ENCODE measurements at places on chromosomes 2 and 18.

DNA sequence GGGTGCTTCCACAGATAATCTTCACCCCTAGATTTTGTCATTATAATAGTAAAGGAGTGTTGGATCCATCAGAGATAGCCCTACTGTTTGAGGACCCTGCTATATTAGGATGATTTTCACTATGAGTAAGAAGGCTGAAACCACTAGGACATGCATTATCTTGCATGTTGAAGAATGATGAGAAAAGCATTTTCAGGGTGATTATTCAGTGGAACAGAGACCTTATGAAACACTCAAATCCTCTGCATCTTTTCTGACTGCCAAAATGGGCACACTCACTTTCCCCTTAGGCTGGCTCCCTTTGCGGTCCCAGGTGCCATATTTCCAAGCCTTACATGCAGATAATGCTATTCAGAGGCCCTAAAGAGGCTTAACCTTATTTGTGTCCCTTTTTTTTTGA is 296.9 kb downstream of the RND3 start:
- DNase-seq = no peak
- H3K27ac ChIP-seq = no peak overlapping the region
- no peaks in the 10 kb centered on the region for H3K36me3 ChIP-seq
- no peaks in the 10 kb centered on the region for H3K4me1 ChIP-seq
- H3K27me3 ChIP-seq = no peaks in the 10 kb centered on the region
- H3K4me3 ChIP-seq = no peak overlapping the region

- no peaks in the 10 kb centered on the region for H3K36me3 ChIP-seq
- DNase-seq = no peak
- H3K4me3 ChIP-seq = no peak overlapping the region
- peaks cover 14% of the 10 kb centered on the region for H3K27me3 ChIP-seq
- peaks cover 4% of the 10 kb centered on the region for H3K4me1 ChIP-seq
These were observed 811.3 kb downstream of the CNTNAP5 start for GRCh38 chr2:124836416-124836815.

DNA sequence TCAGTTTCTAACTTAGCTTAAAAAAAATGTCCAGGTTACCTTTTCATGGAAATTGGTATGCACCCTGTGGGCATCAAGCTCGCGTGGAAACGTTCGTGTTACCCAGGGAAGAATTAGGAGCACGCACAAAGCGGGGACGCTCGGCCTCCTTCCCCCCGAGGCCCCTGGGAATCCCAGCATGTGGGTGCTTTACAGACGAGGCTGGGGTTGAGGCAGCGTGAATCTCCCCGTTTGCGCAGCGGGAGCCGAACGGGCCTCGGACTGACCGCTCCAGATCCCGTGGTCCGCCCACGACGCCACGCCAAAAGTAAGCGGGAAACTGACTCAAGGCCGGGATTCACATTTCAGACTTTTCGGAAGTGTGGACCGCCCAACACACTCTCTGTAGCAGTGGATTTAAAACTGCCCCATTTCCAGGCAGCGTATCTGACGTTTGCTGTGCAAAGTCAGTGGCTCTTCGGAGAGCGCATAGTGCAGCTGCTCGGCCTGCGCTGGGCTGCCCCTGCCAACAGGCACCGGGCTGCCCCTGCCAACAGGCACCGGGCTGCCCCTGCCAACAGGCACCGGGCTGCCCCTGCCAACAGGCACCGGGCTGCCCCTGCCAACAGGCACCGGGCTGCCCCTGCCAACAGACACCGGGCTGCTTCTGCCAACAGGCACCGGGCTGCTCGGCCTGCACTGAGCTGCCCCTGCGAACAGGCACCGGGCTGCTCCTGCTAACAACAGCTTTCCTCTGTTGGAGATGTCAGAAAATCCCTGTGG is 49.7 kb downstream of the SH3YL1 start:
- H3K4me1 ChIP-seq = peaks cover 2% of the 10 kb centered on the region
- no peak overlapping the region for H3K27ac ChIP-seq

DNA sequence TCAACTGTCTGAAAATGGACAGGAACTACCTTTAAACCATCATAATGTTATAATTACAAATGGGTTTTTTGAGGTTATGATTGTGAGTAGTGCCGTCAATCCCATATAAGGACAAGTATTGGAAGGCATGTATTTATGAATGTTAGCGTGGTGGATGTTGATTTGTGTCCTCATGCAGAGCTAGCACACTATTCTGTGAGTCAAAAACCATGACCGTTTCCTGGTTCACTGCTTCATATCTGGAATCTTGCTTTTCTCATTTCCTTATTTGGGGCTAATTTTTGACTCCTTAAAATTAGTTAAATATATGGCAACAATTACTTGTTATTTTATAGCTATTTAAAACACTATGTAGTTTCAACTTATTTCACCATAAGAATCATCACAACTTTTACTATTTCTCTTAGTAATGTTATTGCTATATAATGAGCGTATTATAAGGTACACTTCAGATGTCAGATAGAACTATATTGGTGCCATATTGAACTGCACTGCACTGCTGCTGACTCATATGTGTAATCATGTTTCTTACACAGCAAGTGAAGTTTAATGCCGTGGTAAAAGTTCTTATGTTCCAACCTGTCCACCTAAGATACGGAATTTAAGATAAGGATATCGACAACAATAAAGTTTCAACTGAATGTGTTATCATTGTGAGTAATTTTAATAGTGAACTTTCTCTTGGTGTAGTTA is 192.8 kb downstream of the PTGR3 start:
- DNase-seq = no peak
- no peak overlapping the region for H3K27ac ChIP-seq
- H3K4me3 ChIP-seq = no peak overlapping the region

DNA sequence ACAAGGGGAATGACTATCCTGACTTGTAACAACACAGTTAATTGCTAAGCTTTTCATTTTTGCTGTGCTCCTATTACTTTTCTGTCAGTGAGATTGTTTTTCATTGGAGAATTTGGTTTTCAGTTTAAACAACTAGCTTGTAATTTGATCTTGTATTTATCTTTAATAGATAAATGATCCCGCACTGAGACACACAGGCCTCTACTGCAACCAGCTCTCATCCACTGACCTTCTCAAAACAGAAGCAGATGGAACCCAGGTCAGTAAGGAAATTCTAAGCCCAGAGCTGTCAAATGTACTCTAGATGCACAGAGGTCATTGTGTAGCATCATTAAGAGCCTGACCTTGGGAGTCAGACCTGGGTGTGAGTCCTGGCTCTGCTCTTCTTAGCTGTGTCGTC is 30.7 kb downstream of the PTRHD1 start:
- no peaks in the 10 kb centered on the region for H3K27me3 ChIP-seq
- DNase-seq = no peak
- H3K4me3 ChIP-seq = no peak overlapping the region
- H3K4me1 ChIP-seq = peaks cover 3% of the 10 kb centered on the region

- peaks cover 11% of the 10 kb centered on the region for H3K27me3 ChIP-seq
- H3K27ac ChIP-seq = no peak overlapping the region
- peaks cover 9% of the 10 kb centered on the region for H3K4me1 ChIP-seq
- no peaks in the 10 kb centered on the region for H3K36me3 ChIP-seq
- no peak for DNase-seq
These were observed 290.5 kb downstream of the CLIP4 start for GRCh38 chr2:29405707-29406106.

DNA sequence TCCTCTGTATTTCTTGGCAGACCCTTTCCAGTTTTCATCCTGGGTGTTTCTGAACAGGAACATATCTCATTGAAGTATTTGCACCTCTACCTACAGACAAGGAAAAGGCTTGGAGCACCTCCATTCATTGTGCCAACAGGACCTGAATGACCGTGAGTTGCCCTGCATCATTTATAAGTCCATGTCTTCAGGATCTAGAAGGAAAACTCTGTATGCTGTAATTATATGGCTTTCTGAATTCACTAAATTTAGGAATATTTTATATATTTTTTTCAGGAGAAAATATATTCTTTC is 402.3 kb upstream of the SLC14A2 start:
- H3K4me3 ChIP-seq = no peak overlapping the region
- DNase-seq = no peak
- H3K4me1 ChIP-seq = peaks cover 14% of the 10 kb centered on the region
- H3K27me3 ChIP-seq = no peaks in the 10 kb centered on the region
- H3K27ac ChIP-seq = no peak overlapping the region

DNA sequence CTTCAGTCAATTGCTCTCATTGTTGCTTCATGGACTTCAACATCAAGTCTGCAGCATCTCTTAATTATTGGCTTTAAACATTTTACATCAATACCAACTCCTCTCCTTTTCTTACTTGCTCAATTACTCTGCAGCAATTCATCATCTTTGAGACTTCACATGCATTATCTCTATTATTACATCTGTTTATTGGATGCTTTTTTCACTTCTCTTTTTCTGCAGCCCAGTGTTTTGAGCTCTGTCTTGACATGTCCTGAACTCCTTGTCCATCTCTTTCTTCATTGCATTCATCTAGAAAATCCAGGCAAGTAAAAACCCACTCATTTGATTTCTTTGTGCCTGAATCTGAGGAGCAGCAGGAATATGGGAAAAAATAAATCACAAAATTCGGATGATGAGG is 647.9 kb downstream of the PLCL1 start:
- H3K27ac ChIP-seq = no peak overlapping the region
- DNase-seq = no peak
- H3K4me1 ChIP-seq = no peaks in the 10 kb centered on the region
- no peaks in the 10 kb centered on the region for H3K36me3 ChIP-seq
- H3K27me3 ChIP-seq = no peaks in the 10 kb centered on the region

- H3K4me3 ChIP-seq = no peak overlapping the region
- peaks cover 33% of the 10 kb centered on the region for H3K27me3 ChIP-seq
- DNase-seq = no peak
- no peak overlapping the region for H3K27ac ChIP-seq
These were observed 92.2 kb upstream of the NCKAP5 start for GRCh38 chr2:133660510-133660909.

GRCh38 chr2:16217291-16217690 is 276.9 kb downstream of the MYCN start:
- H3K27ac ChIP-seq = no peak overlapping the region
- no peaks in the 10 kb centered on the region for H3K36me3 ChIP-seq
- peaks cover 19% of the 10 kb centered on the region for H3K27me3 ChIP-seq
- DNase-seq = no peak

- peaks cover 10% of the 10 kb centered on the region for H3K4me1 ChIP-seq
- no peak overlapping the region for H3K4me3 ChIP-seq
- peaks cover 2% of the 10 kb centered on the region for H3K36me3 ChIP-seq
- DNase-seq = no peak
- H3K27ac ChIP-seq = no peak overlapping the region
These were observed 190.2 kb upstream of the APCDD1 start for GRCh38 chr18:10264260-10264659.

- no peaks in the 10 kb centered on the region for H3K36me3 ChIP-seq
- H3K4me3 ChIP-seq = no peak overlapping the region
- no peak for DNase-seq
- no peaks in the 10 kb centered on the region for H3K4me1 ChIP-seq
- H3K27ac ChIP-seq = no peak overlapping the region
- no peaks in the 10 kb centered on the region for H3K27me3 ChIP-seq
These were observed 556.2 kb upstream of the ZEB2 start for GRCh38 chr2:145076085-145076484.

DNA sequence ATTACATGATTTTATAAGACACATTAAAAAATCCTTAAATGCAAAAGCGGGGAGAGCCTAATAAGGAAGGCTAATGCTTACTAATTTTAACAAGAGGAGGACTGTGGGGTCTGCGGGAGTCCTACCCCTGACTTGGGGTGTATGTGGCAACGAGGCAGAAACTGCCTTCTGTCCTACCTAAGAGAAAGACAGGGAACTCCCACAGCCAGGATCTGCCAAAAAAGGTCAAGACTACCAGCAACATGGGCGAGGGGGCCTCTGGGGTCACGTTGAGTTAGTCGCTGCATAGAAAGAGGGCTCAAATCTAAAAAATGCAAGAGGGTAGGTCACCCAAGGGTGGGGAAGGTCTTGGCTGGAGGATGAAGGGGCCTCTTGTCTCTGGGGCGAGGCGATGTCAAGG is 529 bp upstream of the AMER3 start:
- no peak for DNase-seq
- no peak overlapping the region for H3K27ac ChIP-seq
- H3K4me1 ChIP-seq = peaks cover 3% of the 10 kb centered on the region

DNA sequence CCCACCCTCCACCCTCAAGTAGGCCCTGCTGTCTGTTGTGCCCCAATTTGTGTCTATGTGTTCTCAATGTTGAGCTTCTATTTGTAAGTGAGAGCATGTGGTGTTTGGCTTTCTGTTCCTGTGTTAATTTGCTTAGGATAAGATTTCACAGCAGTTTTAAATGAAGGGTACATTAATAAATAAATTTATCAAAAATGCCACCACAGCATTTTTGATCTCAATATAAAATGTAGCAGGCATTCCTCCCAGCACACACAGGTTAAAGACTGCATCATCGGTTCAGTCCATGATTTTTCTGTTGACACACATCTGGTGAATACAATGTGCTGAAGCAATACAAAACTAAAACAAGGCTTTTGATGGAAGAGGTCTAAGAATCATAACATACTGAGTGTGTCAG is 412.0 kb upstream of the LYPD1 start:
- H3K36me3 ChIP-seq = no peaks in the 10 kb centered on the region
- no peak for DNase-seq
- no peak overlapping the region for H3K27ac ChIP-seq
- H3K27me3 ChIP-seq = no peaks in the 10 kb centered on the region

DNA sequence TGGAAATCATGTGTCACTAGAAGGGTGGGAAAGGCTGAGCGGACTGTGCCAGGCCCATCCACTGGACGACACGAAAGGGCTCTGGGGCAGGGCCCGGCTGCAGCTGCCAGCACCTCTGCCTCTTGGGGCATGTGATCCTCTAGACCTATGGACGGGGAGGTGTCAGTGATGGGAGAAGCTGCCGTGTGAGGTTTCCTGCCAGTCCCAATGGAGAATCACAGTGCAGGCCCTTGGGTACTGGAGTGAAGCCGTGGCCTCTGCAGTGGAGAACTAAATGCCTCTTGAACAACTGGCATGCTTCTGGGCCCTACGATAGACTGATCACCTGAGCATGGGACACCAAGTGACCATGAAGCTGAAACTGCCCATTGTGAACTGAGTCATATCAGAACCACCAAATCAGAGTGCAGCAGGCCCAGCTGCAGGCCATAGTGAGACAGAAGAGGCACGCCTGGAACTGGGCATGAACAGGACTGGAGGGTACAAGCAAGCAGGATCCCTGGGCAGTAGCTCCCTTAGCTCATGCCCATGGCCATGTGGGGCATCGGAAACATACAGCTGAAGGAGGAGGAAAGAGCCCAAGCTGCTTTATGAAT is 18.8 kb upstream of the RHOB start:
- no peaks in the 10 kb centered on the region for H3K36me3 ChIP-seq
- H3K27ac ChIP-seq = no peak overlapping the region

- no peak for DNase-seq
- H3K36me3 ChIP-seq = no peaks in the 10 kb centered on the region
- no peaks in the 10 kb centered on the region for H3K27me3 ChIP-seq
- peaks cover 1% of the 10 kb centered on the region for H3K4me1 ChIP-seq
These were observed 65.7 kb downstream of the KLHL14 start for GRCh38 chr18:32707147-32707546.

DNA sequence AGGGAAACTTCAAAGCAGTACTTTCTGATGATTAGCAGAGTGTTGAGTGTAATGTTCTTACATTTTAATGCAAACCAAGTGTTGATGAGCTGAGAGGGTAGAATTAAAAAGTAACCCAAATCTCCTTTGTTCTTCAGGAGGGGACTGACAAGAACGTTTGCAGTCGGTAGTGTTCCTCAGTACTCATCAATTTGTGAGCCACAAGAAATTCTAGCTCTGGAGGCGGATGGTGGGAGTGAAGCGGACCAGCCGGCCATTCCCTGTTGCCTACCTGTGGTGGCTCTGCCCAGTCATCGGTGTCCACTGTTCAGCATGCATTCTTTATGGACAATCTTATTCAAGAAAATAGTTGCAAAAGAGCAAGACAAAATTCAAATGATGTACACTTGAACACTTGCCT is 438.6 kb upstream of the POU3F3 start:
- no peak for DNase-seq
- H3K4me1 ChIP-seq = peaks cover 14% of the 10 kb centered on the region
- no peaks in the 10 kb centered on the region for H3K36me3 ChIP-seq
- H3K27me3 ChIP-seq = peaks cover 32% of the 10 kb centered on the region

Measured in progenitor cell of endocrine pancreas (in vitro differentiated cells).